ENCODE measurements at places on chromosomes 11 and 22.

DNA sequence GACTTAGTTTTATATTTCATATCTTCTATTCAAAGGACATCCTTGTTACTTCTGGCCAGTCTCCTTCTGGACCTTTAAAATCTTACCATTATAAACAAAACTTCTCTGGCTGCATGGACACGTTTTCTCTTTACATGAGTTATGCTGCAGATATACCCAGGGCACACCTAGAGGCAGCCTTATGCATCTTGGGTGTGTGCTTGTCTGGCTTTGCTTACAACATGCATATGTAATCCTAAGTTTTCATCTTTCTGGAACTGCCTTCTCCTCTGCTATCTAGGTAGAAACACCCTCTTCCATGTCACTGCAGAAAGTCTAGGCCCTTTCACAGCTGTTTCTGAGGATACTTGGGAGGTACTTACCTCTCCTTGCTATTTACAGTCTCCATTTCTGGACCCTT lies 185.8 kb upstream of the RAG2 start:
- DNase-seq = no peak

DNA sequence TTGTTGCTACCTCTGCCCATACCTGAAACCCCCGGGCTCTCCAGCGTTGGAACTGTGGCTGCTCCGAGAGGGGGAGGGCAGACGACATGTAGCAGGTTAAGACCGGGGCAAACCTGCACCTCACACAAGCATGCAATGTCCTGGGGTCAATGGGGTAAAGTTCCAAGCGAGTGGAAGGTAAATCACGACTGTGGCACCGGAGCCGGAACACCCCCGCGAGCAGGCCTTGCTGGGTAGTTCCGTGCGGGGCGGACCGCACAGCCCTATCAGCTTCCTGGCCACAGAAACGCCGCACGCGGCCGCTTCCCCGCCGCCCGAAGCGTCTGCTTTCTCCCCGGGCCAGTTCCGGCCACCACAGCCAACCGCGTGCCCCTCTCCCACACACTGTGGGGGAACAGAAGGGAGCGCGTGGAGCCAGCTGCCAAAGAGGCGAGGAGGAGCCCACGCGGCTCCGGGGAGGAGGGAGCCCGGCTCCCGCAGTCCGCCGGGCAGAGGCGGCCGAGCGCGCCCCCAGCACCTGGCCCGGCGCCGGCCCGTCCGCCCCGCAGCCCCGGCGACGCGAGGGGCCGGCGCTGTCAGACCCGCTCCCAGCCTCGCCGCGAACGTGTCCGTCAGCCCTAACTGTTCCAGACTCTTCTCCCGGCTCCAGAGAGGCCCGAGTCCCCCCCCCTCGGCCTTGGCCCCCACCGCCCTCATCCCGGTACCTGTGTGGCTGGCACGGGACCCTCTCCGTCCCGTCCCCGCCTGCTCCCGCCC lies 1.6 kb downstream of the SPTBN2 start:
- DNase-seq = no peak

- no peak for DNase-seq
Observed at GRCh38 chr11:61004180-61004611, 32.7 kb downstream of the CD6 start.

DNA sequence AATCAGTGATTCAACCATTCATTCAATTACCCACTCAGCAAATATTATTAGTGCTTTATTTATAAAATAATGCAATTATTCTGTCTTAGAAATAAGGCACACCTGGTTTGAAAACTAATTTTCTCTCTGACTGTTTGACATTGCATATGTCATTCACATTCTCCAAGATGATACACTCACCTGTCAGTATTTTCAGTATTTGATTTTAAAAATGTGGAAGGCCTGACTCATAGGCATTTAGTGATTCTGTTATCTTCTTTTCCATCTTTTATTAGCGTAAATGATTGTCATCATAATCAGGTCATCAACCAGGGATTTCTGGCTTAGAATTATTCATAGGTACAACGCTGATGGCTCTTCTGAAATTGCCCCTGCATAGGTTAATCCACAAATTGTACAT lies 480.9 kb downstream of the CNTN5 start:
- DNase-seq = no peak

DNA sequence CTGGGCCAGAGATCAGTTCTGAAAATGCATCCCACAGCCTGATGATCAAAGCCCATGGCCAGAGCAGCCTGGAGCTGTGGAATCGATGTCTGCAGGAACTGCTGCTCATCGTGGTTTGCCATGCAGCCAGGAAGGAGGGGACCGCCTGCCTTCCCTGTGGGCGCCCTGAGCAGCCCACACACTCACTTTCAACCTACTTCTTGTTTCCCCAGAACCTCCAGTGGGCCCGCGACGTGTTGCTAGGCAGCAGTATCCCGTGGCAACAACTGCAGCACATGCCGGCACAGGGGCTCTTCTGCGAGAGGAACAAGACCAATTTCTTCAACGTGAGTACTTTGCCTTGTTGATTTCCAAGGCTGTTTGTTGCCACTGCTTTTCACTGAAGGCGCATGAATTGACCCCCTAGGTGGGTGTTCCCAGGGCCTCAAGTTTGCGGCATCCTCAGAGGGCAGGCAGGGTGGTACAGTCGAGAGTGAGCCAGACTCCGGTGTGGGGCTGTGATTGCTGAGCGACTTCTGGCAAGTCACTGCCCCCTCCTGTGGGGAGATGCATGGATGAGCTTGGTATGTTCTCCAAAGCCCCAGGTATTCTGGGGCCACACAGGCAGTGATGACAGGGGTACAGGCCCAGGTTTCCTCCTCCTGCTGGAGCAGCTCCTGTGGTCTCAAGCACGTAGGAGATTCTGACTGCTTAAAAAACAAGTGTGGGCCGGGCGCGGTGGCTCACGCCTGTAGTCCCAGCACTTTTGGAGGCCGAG lies 47.0 kb upstream of the SUSD2 start:
- peak; percentile 54 for DNase-seq

DNA sequence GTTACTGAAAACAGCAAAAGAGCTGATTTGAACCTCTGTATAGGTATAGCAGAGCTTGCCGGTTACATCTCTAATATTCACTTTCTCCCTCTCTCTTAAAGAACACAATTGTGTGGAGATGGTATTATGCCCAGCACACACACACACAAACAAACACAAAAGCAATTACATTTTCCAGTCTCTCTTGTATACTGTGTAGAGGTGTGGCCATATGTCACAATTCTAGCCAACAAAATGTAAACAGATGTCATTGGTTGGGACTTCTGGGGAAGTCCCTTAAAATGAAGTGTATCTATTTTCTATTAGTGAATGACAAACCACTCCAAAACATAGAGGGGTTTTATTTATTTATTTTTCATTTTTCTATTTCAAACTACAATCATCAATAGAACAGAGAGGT lies 12.8 kb downstream of the KCTD14 start:
- no peak for DNase-seq

GRCh38 chr22:20962491-20962945 lies 4.5 kb upstream of the AIFM3 start:
- DNase-seq = no peak

- DNase-seq = no peak
Observed at GRCh38 chr11:82719361-82720105, 14.1 kb downstream of the FAM181B start.

- no peak for DNase-seq
Observed at GRCh38 chr11:61118004-61118403, 15.7 kb downstream of the CD5 start.

DNA sequence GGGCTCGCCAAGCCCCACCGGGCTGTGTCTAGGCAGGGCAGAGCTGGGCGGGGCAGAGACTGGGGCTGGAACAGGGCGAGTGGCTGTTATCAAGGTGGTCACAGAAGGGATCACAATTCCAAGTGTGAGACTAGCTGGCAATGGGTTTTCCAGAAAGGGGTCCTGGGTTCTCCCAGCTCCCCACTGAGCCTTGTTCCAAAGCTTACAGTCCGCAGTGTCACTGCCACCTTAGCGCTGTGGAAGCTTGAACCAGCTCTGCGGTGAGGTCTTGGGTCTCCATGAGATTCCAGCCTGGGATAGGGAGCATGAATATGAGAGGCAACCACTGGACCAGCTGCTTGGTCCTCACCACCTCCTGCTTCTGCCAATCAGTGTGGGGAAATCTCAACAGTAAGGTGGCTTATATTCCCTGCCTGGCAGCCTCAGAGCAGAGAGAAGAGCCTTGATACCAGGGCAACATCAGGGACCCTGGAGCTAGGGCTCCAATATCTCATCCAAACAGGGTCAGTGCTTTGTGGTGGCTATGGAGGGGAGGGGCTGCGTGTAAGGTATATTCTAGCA lies 831 bp downstream of the CD44 start:
- DNase-seq = no peak

DNA sequence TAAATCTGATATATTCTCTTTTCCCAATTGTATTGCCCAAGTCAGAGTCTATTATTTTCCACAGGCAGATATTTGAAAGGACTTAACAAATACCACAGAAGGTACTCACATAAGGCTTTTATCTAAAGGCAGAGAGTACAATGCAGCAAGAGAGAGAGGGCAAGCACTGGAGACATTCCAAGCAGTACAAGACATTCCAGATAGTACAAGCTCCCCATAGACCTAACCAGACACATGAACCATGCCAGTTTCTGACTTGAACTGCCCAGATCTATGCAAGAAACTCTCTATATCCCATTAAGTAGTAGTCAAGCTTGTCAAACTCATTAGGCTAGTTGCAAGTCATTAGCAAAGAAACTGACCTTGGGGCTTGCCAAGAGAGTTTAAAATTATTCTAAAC lies 11.2 kb upstream of the MS4A6E start:
- no peak for DNase-seq
